Inflammatory macrophage treated with lipopolysaccharide for 4 hours (primary cell): ENCODE measurements at places on chromosomes 13 and 19.

GRCh38 chr19:55647732-55648584 is at the start of gene CCDC106:
Gene CCDC106, plus strand, starts transcription at chr19:55648212. Its CDS starts 835 bp downstream, at chr19:55649047.
- peak; percentile 32 for DNase-seq

GRCh38 chr19:13252569-13253335 is 102.5 kb downstream of the IER2 start:
- DNase-seq, result no peak

DNA sequence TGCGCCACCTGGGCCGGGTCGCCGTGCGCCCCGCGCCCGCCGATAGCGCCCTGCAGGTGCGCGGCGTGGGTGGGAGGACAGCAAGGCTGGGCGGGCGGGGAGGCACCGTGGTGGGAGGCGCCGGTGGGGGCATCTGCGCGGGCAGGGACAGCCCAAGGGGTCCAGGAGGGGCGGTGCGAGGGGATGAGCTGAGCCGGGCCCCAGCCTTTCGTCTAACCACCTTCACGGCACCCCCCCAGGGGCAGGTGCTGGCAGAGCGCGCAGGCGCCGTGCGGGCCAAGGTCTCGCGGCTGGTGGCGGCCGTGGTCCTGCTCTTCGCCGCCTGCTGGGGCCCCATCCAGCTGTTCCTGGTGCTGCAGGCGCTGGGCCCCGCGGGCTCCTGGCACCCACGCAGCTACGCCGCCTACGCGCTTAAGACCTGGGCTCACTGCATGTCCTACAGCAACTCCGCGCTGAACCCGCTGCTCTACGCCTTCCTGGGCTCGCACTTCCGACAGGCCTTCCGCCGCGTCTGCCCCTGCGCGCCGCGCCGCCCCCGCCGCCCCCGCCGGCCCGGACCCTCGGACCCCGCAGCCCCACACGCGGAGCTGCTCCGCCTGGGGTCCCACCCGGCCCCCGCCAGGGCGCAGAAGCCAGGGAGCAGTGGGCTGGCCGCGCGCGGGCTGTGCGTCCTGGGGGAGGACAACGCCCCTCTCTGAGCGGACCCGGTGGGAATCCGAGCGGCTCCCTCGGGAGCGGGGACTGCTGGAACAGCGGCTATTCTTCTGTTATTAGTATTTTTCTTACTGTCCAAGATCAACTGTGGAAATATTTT is 3.1 kb downstream of the KISS1R start:
- no peak for DNase-seq

GRCh38 chr19:41671486-41671885 is 16.6 kb downstream of the CEACAM7 start:
- DNase-seq, result no peak
